IMR-90 (cell line): ENCODE measurements at places on chromosomes 6 and 20. TPM values are rescaled to one million over a fixed set of nuclear protein-coding genes. Genes with fewer than 3 reads are reported as not detected.

Gene BFSP1
- total RNA-seq = 1.9 and 2.0 TPM in 2 replicates

Gene LY6G6C
- total RNA-seq = not detected in 2 replicates

Gene PHF3
- total RNA-seq = 27.8 and 46.9 TPM in 2 replicates

Gene C6orf136
- 1.1 and 1.4 TPM in 2 replicates for total RNA-seq

Gene ZNF391
- 0.18 and 0.28 TPM in 2 replicates for total RNA-seq
